ENCODE measurements at places on chromosomes 2 and 18.

DNA sequence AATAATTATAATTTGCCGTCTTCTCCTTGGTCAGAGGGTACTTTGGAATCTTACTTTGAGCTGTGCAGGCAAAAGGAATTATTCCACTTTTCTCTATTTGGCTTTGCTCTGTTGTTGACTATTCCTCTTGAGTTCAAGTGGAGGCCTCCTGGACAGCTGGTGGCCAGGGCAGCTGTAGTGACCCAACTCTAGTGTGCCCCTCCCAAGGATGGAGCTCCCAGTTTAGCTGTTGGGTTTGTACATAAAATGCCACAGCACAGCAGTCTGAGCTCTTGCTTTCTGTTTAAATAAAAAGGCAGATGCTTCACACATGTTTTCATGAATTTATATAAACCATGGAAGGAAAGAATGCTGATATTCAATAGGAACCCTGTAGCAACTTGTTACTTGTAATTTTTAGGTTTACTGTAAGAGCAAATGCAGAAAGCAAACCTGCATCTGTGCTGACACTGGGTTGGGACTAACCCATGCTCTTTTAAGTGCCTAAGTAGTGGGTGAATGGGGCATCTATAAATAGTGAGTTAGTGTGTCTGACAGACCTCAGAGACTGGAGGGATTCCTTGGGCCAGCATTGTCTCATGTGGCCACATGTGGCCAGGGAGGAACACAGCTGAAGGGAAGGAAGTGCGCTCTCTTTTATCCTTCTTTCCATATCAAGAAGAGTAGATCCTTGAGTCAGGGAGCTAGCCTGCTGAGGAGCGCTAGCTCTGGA, 121.8 kb downstream of the FHOD3 start:
- no peak for DNase-seq

GRCh38 chr2:10947005-10947440, 35.3 kb downstream of the KCNF1 start:
- no peak for DNase-seq

DNA sequence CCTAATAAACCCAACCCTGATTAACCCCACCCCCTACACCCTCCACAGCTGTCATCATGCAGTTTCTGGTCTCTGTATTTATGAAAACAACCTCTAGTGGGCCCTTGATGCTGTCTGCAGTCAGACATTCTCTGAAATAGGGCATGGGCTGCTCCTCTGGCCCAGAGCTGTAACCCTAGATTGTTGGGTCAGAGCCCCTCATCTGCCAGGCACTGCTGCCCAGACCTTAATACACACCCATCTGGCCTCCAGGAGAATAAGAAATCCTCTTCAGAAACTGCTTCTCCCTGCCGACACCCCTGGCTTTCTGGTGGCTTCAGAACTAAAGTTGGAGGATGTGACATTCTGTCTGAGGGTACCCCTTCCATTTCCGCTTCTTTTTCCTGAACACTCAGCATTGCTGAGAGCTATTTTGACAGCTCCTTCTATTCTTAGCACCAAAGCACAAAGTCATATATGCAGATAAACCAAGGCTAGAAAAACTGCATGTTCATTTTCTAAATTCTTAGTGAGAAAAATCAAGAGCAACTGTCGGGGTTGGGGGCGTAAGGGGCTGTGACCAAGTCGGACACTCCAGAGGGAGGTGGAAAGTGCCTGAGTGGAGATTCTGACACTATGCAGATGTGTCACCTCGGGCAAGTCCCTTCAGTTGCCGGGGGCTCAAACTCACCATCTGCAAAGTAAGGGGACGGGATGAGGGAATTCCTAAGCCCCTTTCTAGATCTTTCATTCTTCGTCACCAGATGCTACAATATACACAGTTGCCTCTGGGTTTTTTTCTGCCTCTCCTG, 28.7 kb downstream of the SRSF7 start:
- DNase-seq, result no peak

DNA sequence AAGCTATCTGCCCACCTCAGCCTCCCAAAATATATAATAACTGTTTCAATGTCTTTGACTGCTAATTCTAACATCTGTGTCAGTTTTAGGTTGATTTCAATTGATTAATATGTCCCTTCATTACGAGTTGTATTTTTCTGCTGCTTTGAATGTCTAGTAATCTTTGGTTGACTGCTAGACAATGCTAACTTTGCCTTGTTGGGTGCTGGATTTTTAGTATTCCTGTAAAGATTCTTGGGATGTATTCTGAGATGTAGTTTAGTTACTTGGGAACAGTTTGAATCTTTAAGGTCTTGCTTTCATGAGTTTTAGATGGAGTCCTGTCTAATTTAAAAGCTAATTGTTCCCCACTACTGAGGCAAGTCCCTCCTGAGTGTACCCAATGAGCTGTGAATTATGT, 114.4 kb downstream of the TFCP2L1 start:
- DNase-seq, result no peak

DNA sequence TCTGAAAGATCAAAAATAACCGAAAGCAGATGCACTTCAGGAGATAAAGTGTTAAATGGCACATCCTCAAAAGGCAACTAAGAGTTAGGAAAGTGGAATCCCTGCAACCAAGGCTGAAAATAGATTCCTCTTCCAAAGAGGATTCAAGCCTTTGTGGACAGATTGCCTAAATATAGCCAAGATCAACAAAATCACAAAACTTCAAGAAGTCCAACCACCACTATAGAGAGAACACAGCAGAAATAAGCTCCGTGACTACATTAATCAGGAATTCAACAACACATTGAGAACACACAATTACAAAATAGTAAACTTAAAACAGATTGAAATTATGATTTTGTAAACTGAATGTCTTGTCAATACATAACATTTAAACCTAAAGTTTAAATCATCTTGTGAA, 165.7 kb downstream of the LNPK start:
- DNase-seq, result no peak

- no peak for DNase-seq
These were observed 112.5 kb downstream of the FAM210A start for GRCh38 chr18:13613591-13614501.

GRCh38 chr2:235954281-235954680, 213.9 kb downstream of the GBX2 start:
- DNase-seq, result no peak

GRCh38 chr2:95728878-95729596, 137.2 kb downstream of the TRIM43 start:
- peak; percentile 63 for DNase-seq

- no peak for DNase-seq
These were observed 6.5 kb downstream of the ROCK2 start for GRCh38 chr2:11337909-11338308.

GRCh38 chr18:12820506-12820905, 63.5 kb downstream of the PTPN2 start:
- DNase-seq, result no peak

DNA sequence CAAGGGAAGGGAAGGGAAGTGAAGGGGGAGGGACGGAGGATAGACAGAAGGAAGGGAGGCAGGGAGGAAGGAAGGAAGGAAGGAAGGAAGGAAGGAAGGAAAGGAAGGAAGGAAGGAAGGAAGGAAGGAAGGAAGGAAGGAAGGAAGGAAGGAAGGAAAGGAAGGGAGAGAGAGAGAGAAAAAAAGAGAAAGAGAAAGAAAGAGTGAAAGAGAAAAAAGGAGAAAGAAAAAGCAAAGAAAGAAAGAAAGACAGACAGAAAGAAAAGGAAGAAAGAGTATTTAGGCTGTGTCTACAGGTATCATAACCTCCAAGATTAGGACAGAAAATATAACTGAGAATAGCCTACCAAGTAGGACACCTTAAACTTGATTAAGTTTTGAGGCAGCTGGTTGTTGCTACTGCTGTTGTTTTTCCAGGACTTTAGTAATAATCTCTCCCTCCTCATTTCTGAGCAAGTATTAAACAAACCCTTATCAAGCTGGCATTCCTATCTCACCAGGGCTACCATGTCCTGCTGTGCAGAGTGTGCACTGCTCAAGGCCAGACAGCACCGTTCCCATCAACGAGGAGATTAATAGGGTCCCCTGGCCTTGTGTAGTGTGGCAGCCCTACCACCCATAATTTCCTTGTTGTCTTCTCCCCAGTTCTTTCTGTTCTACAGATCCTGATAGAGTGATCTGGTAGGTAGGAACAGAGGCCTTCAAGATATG, 90.5 kb upstream of the FHL2 start:
- no peak for DNase-seq

DNA sequence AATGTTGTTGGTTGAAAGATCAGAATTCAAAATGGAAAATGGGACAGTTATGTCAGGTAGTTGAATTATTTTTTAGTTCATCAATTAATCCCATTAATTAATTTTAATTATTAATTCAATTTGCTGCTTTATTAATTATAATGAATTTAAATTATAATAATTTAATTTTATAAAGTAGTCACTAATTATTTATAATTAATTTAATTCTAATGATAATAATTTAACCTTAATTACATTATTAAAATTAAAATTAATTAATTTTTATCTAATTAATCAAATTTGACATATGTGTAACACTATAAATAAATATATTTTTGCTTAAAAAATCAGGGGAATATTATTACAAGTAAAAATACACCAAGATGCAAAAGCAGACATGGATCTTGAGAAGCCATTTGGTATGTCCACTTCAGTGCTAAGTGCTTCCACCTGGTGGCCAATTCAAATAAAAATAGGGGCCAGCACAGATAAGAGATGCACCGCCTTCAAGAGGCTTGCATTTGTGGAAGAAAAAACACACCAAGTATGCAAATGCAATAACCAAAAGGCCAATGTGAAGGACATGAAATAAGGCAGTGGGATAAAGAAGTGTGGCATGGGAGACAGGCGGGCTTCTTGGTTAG, 73.2 kb downstream of the MBP start:
- peak; percentile 19 for DNase-seq

- no peak for DNase-seq
These were observed 424.8 kb upstream of the ZEB2 start for GRCh38 chr2:144944546-144945220.

DNA sequence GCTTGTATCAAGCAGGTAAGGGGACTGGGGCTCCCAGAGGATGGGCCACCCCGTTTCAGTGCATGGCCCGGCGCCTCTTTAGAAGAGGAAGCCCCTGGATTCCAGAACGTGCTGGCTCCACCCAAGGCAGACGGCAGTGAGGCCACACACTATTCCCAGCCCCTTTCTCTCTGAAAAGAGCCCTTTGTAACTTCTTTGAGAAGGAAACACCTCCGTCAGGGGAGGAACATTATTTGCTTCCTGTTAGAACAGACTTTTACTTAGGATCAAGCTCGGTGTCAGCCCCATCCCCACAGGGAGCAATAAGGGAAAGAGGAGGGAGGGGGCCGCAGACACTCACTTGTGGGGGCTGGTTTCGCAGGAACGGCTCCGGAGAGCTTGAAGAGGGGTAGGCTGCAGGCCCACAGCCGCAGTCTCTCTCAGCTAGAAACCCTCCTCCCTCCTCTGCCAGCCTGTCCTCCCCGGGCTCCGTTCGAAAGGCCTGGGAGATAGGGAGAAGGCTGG, 49.6 kb upstream of the RMDN2 start:
- DNase-seq, result no peak

- no peak for DNase-seq
These were observed 574.8 kb downstream of the MBD2 start for GRCh38 chr18:53649621-53650020.

- DNase-seq, result no peak
These were observed 748.0 kb downstream of the DPP10 start for GRCh38 chr2:115190459-115190858.

DNA sequence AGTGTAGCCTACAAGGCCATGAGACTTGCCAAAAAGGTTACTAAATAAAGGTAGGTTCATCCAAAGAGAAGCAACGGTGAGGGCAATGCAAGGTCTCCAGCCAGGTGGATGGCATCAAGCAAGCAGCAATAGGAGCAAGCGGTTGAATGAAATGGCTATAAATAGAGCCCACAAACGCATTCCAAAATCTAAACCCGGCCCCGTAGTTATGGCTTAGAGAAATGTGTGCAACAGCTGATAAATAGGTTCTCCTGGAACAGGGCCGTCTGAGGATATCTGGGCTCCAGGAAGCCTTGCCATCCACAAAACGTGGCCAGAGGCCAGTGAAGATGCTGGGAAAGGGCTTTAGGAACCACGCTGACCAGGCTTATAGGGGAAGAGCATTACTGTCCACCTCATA, 146.1 kb upstream of the PID1 start:
- DNase-seq, result no peak

GRCh38 chr2:43129676-43130547, 96.5 kb downstream of the ZFP36L2 start:
- no peak for DNase-seq

DNA sequence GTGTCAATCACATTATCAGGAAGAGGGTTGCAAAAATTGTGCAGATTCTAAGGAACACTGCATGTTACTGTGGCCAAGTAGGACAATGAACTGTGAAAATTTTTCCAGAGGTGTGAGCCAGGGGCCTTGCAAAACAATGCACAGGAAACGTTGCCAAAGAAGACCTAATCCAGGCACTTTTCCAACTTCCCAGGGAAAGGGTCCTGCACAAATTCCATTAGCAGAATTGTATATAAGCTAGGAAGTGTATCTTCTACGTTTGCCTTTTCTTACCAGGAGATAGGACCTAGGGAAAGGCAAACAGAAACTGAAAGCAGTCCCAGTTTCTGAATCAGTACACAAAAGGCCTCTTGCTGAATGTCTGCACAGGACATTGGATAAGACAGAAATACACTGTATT, 1888.3 kb upstream of the CELF4 start:
- peak; percentile 24 for DNase-seq

DNA sequence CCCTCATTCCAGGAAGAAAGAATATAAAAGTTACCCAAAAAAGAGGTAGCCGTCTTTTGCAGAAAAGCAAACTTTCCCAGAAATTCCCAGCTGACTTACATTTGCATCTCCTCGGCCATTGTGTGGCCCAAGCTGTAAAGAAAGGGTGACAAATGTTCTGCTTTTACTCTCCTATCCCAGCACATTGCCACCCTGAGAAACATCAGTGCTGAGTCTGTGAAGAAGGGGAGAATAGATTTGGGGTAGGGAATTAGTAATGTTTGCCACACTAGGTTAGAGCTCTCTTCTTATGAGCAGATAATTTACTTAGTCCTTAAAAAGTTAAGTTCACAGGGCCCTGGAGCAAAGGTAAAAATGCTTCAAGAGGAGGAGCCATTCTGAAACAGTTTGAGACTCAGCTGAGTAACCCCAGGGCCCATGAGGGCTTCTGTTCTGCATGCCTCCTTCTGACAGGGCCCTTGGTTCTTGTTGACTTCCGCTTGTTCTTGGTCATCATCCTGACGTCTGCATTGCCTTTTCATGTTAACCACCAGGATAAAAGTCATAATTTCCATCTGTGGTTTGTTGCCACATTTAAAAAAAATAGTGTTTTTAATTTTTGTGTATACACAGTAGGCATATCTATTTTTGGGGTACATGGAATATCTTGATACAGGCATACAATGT, 550.7 kb downstream of the RNF144A start:
- no peak for DNase-seq

Data from NCI-H1105 treated with DMSO at 0.1 percent for 48 hours (cell line).